Aorta (tissue), 5 donors: ENCODE measurements at places on chromosomes 6 and 20. TPM values are rescaled to one million over a fixed set of nuclear protein-coding genes. Genes with fewer than 3 reads are reported as not detected.

DNA sequence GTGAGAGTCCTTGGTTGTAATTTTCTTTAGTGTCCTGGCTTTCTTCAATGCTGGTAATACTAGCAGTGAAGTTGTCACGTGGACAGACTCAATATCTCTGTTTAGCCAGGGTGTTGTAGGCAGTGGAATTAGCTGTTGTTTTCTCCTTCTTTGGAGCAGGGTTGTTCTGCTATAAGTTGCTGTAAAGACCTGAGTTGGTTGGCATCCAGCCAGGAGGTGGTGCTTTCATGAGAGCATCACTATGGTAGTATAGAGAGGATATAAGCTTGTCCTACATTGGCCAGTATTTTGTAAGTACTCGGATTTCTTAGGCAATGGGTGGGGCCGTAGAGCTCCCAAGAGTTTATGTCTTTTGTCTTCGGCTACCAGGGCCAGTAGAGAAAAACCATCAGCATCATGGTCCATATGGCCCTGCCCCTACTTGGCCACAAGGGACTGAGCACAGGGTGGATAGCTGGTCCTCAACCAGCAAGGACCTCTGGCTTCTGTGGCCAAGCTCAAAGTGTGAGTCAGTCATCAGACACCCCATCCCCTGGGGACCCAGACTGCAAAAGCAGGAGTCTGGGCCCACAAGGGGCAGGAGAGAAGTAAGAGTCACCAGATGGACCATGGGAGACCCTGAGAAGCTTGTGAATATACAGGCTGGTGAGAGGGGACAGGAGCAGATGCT lies 127.9 kb upstream of the NXT1 start:
- H3K4me3 ChIP-seq, result no peak overlapping the region
- no peaks in the 10 kb centered on the region for H3K36me3 ChIP-seq
- DNase-seq, result no peak
- H3K27me3 ChIP-seq, result no peaks in the 10 kb centered on the region
- H3K4me1 ChIP-seq, result no peaks in the 10 kb centered on the region

CLVS2 gene
- not detected for total RNA-seq

GNMT gene
- total RNA-seq, result 0.88 TPM

- no peak for DNase-seq
- H3K27me3 ChIP-seq, result no peaks in the 10 kb centered on the region
- H3K36me3 ChIP-seq, result no peaks in the 10 kb centered on the region
- no peak overlapping the region for H3K4me3 ChIP-seq
- H3K4me1 ChIP-seq, result peaks cover 2% of the 10 kb centered on the region
Measured at GRCh38 chr6:56023829-56024228, 148.4 kb upstream of the BMP5 start.

GRCh38 chr6:85620308-85620707 lies 22.4 kb downstream of the SYNCRIP start:
- H3K27ac ChIP-seq, result no peak overlapping the region
- no peaks in the 10 kb centered on the region for H3K36me3 ChIP-seq
- no peak for DNase-seq
- H3K4me1 ChIP-seq, result peaks cover 3% of the 10 kb centered on the region

DNA sequence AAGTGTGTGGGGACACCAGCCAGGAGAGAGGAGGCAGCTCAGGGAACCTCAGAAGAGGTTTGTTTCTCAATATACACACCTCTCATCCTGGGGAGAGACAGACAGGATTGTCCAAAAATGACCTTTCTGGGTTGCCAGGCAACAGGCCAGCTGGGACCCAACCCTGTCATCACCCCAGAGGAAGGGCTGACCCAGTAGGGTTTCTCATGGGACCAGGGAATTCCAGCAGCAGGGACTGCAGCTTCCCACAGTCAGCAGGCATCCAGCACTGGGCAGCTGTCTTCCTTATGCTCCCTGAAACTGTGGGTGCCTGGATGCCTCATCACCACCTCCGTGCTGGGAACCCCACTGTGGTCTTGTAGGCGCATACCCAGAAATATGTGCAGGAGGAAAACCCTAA lies 1.3 kb downstream of the C20orf202 start:
- DNase-seq, result no peak
- no peak overlapping the region for H3K27ac ChIP-seq
- no peaks in the 10 kb centered on the region for H3K36me3 ChIP-seq
- no peaks in the 10 kb centered on the region for H3K4me1 ChIP-seq
- no peaks in the 10 kb centered on the region for H3K27me3 ChIP-seq

F13A1 gene
- total RNA-seq, result 160 TPM

GRCh38 chr6:3341467-3341866 lies 82.7 kb downstream of the PSMG4 start:
- no peak for DNase-seq
- H3K4me3 ChIP-seq, result no peak overlapping the region
- H3K36me3 ChIP-seq, result no peaks in the 10 kb centered on the region
- no peaks in the 10 kb centered on the region for H3K4me1 ChIP-seq

DNA sequence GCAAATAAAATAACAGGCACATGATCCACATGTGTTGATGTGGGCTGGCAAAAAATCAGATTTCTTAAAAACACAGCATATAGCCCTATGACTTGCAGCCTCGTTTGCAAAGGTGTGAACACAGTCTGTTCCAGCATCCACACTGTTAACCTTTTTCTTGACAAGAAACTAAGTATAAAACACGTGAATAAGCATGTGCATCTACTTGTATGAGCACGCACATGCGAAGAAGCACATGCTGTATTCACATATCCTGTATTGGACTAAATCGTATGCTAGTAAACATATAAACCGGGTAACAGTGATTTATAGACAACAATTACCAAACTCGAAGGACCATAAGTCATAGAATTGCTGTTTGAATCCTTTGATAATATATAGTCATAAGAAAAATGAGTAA lies 218.7 kb downstream of the HDGFL1 start:
- no peak overlapping the region for H3K27ac ChIP-seq
- no peaks in the 10 kb centered on the region for H3K4me1 ChIP-seq
- DNase-seq, result no peak
- H3K36me3 ChIP-seq, result no peaks in the 10 kb centered on the region
- no peaks in the 10 kb centered on the region for H3K27me3 ChIP-seq

DNA sequence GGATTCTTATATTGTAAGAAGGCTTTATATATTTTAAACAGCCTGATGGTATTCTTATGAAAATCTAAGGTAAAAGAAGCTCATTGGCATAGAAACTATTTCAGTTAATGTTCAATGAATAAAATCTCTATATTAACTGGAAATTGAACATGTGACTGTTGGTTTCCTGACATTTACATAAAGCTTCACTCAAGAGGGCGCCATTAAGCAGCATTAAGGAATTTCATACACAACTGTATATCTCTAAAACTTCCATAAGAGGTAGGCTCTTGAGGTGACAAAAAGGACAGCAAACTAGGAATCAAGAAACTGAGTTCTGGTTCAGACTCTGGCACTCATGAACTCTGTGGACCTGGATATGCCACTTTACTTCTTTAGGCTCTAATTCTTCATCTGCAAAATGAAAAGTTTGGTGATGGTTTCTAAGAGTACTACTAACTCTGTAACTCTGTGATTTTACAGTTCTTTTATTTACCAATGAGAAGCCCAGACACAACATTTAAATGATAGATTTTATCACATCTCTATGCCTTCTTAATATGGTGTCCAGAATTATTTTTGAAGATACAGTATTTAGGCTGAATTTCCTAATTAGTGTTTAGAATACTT lies 147.5 kb downstream of the FLRT3 start:
- no peaks in the 10 kb centered on the region for H3K36me3 ChIP-seq
- no peak overlapping the region for H3K27ac ChIP-seq
- no peak for DNase-seq
- no peaks in the 10 kb centered on the region for H3K4me1 ChIP-seq
- H3K27me3 ChIP-seq, result no peaks in the 10 kb centered on the region
- no peak overlapping the region for H3K4me3 ChIP-seq

DNA sequence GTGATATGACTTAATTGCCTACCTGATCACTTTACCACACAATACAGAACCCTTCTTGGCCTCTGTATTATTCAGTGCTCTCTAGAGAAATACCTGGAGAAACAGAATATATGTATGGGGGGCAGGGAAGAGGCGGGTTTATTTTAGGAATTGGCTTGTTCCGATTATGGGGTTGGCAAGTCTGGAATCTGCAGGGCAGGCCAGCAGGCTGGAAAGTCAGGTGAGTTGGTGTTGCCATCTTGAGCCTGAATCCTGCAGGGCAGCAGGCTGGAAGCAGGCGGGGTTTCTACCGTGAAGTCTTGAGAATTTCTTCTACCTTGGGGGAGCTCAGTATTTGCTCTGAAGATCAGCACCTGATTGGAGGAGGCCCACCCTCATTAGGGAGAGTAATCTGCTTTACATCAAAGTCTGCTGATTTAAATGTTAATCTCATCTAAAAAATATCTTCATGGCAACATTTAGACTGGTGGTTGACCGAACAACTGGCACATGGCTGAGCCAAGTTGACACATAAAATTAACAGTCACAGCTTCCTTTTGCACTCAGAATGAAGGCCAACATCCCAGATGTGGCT lies 193.9 kb downstream of the ZDHHC14 start:
- H3K27ac ChIP-seq, result no peak overlapping the region
- no peaks in the 10 kb centered on the region for H3K27me3 ChIP-seq
- no peak overlapping the region for H3K4me3 ChIP-seq
- no peaks in the 10 kb centered on the region for H3K36me3 ChIP-seq

GNAS-AS1 gene
- total RNA-seq, result 1.7 TPM

DNA sequence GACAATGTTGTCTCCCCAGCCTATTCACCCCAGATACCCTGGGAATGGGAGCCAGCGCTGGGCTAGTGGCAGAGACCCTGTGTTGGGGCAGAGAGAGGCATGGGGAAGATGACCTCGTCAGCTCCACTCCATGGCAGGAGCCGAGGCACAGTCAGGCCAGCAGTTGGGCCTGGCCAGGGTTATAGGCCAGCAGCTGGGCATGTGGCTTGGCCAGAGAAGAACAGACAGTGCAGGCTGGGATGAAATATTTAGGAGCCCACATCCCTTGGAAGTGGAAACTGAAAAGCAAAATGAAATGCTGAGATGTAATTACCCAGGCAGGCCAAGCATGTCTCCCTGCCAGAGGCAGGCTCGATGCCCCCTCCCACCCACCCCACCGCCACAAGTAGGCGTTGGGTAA lies 70.0 kb downstream of the GRM4 start:
- no peaks in the 10 kb centered on the region for H3K36me3 ChIP-seq
- no peak overlapping the region for H3K4me3 ChIP-seq
- no peaks in the 10 kb centered on the region for H3K4me1 ChIP-seq
- DNase-seq, result no peak
- no peak overlapping the region for H3K27ac ChIP-seq

- no peak overlapping the region for H3K27ac ChIP-seq
- no peak overlapping the region for H3K4me3 ChIP-seq
- no peak for DNase-seq
Measured at GRCh38 chr20:23032750-23033078, 2.4 kb upstream of the SSTR4 start.

LAMA4 gene
- total RNA-seq, result 150 TPM

DNA sequence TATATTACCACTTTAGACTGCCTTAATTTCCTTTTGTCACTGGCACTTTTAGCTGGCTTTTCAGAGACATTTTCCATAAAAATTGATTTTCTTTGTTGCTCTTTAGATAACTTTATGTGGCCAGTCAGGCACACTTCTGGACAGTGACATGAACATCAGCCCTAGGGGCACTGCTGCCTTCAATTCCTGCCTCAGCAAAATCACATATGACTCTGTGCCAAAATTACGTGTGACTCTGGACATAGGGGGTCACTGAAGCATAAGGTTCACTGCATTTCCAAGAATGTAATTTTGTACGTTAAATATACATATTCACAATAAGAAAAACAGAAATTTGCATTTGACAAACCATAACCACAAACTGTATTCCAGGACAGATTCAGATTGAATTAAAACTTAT lies 66.5 kb downstream of the ESF1 start:
- H3K27me3 ChIP-seq, result no peaks in the 10 kb centered on the region
- no peaks in the 10 kb centered on the region for H3K4me1 ChIP-seq
- peaks cover 7% of the 10 kb centered on the region for H3K36me3 ChIP-seq
- no peak overlapping the region for H3K27ac ChIP-seq
- DNase-seq, result no peak

DNA sequence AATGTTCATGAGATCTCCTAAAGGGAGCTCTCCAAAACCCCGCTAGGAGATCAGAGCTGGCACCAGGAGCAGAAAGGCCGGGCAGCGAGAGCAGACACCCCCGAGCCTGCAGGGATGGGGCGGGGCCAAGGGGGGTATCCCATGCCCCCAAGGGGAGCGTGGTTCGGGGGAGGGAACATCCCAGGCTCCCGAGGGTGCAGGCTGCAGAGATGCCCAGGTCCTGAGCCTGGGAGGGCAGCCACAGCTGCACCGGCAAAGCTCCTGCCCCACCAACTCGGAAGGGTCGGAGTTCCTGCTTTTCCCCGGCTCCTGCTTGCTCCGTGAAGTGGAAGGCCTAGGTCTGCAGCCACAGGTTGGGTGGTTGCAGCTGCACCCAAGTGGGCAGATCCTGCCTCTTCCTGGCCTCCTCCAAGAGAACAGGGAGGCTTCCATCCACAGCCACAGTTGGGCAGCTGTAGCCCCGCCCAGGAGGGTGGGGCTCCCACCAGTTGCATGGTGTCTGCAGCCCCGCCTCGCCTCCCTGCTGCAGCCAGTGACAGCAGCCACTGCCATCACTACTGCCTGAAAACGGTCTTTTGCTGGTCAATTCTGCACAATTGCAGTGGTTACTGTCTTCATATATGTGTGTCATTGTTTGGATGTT lies 13.4 kb upstream of the GMNN start:
- no peak overlapping the region for H3K4me3 ChIP-seq
- H3K36me3 ChIP-seq, result no peaks in the 10 kb centered on the region
- H3K4me1 ChIP-seq, result no peaks in the 10 kb centered on the region
- H3K27ac ChIP-seq, result no peak overlapping the region
- no peak for DNase-seq

DNA sequence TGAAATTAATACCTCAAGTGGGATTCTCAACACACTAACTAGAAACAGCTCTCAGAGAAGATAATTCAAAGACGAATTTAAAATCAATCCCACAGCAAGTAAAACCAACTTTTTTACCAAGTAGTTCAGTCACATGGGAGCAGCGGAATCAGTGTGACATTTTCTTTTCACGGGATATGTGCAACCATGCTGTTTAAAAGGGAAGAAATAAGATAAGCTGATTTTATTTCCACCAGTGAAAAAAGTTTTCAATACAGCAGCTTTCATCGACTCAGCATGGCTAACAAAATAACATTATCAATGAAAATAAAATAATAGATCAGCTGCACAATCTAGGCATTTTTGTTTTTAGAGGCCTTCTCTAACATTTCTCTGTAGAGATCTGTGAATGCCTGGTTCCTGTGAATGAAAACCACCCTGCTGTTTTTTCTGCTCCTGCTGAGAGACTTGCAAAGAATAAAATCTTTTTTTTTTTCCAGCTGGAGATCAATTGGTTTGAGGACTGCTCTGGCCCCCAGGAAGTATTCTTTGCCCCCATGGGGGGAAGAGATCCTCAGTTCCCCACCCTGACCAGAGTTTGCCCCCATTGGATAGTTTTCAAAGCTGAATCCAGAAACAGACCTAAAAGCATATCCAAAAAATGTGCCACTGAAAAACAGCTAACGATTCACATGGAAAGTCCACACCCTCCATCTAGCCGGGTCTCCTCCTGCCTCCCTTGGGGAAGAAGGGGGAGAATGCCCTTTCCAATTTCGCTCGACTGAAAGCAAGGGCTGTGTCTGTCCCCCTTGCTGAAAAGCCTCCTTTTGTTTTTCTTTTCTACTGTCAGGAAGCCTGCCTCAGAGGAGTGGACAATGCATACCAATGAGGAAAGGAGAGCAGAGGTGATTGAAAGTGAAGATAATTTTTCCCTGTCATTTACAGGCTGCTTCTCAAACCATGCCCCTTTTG lies 317.6 kb downstream of the PRKN start:
- no peaks in the 10 kb centered on the region for H3K27me3 ChIP-seq
- H3K36me3 ChIP-seq, result no peaks in the 10 kb centered on the region
- DNase-seq, result no peak
- no peaks in the 10 kb centered on the region for H3K4me1 ChIP-seq

LY6G5C gene
- total RNA-seq, result 3.3 TPM

SLC17A1 gene
- total RNA-seq, result not detected

IMPG1 gene
- total RNA-seq, result not detected
